Stimulated activated CD4-positive, alpha-beta T cell treated with anti-CD3 and anti-CD28 coated beads, Interleukin-2, amount 100 ng/mL, for 48 hours (primary cell): ENCODE measurements at places on chromosomes 6 and 20.
A peak's percentile ranks its signal among the peaks of the same experiment; 100 is the strongest.

DNA sequence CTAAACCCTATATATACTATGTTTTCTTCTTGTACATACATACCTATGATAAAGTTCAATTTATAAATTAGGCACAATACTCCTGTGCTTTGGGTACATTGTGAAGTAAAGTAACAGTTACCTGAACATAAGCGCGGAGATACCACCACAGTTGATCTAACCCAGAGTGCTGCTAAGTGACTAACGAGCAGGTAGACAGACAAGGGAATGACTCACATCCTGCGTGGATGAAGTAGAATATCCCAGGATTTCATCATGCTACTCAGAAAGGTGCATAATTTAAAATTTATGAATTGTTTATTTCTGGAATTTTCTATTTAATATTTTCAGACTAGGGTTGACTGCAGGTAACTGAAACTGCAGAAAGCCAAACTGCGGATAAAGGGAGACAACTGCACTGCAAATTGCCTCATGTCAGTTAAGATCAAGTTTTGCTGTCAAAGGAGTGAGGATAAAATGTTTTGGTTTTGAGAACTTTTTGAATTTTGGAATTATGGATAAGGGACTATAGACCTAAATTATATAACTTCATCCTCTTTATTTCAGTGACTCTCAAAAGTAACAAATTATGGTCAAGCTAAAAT is 14.4 kb downstream of the MKKS start:
- no peak for DNase-seq

GRCh38 chr6:157323966-157324300 is 614 bp upstream of the TMEM242 start:
- peak; percentile 19 for DNase-seq

- DNase-seq = no peak
Measured at GRCh38 chr6:21524201-21524600, 69.3 kb upstream of the SOX4 start.

DNA sequence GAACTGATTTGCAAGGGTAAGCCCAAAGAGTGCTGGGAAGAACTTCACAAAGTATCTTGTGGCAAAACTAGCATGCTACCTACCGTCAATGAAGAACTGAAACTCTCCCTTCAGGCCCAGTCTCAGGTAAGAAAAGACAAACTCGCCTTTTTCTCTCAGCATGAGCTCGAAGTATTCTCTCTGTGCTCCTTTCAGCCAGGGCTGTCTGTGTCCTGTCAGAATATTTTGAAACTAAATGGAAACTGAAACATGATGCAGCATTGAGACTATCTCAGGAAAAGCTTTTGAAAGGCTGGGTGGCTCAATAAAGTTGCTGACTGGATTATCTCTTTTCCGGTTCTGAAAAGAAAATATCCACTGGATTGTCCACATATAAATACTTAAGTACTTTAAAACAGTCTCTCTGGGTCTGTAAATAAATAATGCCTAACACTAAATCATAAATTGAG is 696 bp downstream of the CALHM5 start:
- DNase-seq = no peak

DNA sequence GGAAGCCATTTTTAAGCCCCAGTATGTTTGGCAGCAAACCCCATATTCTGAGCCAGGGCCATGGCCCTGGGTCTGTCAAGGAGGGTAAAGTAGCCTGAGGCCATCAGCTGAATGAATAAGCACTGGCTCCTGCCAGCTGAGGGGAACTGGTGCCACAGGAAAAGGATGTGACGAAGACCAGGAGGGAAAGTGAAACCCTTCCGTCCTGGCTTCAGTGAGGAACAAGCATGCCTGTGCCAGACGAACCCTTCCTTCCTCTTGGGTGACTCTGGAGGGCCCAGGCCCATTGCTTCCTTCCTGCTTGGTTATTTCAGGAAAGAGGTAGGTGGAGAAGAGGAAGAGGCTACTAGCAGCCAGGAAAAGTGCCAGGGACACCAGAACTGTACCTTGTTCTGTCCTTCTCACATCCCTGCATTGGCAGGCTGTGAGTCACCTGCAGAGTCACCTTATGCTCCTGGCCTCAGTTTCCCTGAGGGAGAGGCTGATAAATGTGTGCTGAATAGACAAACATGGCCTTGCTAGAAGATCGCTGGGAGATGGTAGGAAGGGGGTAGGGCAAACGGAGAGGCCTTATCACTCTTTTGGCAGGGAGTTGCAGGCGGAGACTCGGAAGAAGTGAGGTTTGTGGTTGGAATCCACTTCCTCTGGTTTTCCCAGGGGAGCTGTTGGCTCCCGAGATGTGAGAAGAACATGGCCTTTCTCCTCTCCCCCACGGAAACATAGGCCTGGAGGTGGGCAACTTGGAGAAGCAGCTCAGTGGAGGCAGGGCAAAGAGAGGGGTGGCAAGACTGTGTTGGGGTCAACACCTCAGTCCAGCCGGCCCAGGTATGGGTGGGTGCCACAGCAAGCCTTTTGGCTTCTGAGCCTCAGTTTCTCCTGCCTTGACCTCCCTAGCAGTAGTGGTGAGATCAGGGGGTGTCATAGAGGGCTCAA is 37.4 kb downstream of the COX4I2 start:
- peak; percentile 49 for DNase-seq

DNA sequence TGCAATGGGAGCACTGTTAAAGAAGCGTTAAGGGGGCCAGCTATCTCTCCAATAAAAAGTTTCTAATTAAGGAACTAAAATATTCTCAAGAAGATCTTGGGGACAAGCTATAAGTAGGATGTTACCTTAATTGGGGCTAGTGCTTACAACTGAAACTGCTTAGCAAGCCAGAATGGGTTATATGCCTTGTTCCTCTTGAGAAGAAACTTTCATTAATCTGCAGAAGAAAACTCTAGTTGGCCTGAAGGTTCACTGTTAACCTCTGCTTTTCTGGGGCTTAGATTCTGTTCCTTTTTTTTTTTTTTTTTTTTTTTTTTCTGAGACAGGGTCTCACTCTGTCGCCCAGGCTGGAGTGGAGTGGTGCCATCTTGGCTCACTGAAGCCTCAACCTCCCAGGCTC is 82.2 kb downstream of the BACH2 start:
- no peak for DNase-seq

DNA sequence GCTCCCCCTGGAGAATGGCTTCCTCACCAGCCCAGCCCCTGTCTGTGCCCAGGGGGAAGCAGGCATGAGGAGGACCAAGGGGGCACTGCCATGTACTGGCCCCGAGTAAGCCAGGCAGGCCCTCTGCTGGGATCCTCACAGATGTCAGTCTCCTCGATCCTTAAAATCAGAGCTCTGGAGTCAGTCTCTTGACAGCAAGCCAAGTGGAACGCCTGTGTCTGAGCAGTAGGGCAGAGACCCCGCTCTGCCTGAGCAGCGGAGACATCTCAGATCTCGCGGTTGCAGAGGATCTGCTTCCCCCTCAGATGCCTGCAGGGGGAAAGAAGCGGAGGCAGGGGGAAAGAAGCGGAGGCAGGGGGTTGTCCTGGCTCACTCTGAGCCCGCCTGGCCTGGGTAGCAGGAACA is 92.6 kb downstream of the SNX5 start:
- no peak for DNase-seq

DNA sequence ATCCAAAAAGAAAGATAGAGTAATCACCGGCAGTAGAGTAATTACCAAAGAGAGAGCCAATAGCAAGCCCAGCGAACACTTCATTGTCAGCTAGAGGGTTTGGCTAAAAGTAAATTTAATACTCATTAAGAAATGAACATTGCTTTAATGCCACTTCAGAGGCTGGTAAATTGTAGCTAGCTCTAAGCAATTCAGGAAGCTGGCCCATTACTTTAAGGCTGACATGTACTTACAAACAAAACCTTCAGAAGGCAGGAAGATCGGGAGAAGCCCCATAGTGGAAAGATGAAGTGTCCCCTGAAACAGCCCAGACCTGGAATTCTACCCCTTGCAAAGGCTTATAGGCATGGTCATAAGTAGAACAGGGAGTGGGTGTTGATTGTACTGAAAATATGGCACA is 396.6 kb upstream of the ID4 start:
- no peak for DNase-seq

- DNase-seq = no peak
Measured at GRCh38 chr20:15827628-15828027, 745.6 kb downstream of the KIF16B start.

DNA sequence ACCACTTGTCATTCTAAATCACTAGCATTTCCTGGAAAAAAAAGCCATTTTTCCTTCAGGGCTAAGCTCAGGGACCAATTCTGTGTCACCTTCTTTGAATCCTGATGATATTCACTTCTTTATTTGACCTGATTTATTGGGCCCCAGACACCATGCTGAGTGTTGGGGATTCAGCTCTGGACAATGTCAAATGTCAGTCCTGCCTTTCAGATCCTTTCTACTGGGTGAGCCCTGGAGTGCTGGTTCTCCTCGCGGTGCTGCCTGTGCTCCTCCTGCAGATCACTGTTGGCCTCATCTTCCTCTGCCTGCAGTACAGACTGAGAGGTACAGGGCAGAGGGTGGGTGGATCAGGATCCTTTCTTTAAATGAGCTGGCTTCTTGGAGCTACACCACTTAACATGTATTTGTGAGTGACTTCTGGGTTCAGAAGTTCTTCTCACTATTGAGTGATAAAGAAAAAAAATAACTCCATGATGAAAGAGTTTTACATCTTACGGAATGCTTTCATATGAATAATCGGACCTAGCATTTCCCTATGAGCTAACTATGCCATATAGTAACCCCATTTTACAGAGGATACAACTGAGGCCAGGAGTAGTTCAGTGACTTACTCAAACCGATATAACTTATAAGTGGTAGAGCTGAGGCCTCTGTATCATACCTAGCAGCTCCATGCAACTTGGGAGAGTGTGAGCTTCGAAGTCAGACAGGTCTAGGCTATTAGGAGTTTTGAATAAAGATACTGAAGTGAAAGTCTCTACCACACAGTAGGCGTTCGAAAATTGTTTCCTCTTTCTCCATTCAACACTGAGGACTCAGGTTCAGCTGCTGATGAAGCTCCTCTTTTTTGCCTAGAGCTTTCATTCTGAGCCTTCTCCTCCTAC is 9.3 kb downstream of the MOG start:
- DNase-seq = no peak

GRCh38 chr6:125819535-125820326 is 29.0 kb downstream of the NCOA7 start:
- DNase-seq = no peak

GRCh38 chr6:41730531-41731436 is 4.6 kb downstream of the TFEB start:
- no peak for DNase-seq

GRCh38 chr20:59289994-59290393 is 10.4 kb upstream of the EDN3 start:
- DNase-seq = no peak

DNA sequence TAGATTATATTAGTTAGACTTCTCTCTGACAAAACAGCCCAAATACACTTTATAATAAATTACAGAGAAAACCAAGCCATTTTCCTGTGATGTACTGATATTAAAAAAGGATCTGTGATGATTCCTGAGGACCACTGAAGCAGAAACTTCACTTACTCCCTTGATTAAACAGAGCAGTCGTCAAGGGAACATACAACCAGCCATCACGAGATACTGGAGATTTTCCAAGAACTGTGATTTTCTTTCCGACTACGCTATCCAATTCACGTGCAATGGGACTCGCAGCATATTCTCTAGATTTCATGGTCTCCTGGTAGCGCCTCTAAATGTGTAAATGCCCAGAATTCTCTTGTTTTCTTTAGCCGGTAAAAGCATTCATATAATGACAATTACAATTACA is 377.4 kb downstream of the PHF3 start:
- DNase-seq = no peak

DNA sequence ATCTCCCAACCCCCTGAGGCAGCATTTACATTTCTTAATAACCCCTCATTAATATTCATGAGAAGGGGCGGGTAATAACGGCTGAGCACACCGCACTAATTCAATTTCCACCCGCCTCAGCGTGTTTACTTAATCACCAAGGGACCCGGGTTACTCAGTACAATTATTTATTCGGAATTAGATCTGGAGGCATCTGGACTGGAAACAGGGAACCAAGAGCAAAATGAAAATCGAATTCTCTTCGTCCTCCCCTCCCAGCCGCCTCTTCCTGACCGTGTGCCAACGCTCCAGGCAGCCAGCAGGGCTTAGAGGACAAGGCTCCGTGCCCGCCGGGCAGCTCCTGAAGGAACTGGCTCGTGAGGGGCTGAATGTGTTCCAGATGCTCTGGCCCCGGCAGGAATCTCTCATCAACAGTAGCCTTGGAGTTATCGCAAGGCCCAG is 23.5 kb upstream of the CTNNBL1 start:
- no peak for DNase-seq

DNA sequence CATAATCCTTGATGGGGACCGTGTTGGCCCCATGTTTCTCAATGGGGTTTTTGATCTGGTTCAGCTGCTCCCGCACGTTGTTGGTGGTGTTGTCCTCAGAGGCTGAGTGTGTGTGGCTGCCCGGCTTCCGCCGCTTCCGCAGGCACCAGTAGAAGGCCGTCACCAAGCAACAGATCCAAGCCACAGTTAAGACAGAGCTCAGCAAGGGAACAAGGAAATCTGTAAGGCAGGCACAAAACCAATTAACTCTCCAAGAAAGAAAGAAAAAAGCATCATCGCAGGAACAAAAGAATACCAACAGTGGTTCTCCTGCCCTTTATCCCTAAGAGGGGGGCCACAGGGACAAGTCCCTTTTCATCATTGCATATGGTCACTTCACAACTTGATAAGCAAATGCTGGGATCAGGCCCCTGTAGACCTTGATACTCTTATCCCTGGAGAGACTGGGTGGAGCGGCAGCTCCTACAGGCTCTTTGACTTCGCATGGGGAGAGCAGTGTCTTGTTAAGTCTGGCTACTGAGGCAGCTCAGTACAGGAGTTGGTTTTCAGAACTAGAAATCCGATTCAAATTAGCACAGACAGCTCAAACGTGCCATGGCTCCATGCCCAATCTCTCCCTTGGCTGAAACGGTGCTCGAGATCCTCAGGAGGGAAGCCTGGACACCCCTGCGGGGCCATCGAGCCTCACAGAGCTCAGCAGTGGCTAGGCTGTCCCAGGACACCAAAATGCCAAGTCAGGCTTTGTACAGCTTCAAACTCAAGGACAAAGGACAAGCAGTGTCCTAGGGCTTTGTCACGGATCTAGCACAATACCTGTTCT is 33.9 kb downstream of the JAG1 start:
- no peak for DNase-seq

- DNase-seq = no peak
Measured at GRCh38 chr20:53104884-53105283, 132.7 kb downstream of the TSHZ2 start.

DNA sequence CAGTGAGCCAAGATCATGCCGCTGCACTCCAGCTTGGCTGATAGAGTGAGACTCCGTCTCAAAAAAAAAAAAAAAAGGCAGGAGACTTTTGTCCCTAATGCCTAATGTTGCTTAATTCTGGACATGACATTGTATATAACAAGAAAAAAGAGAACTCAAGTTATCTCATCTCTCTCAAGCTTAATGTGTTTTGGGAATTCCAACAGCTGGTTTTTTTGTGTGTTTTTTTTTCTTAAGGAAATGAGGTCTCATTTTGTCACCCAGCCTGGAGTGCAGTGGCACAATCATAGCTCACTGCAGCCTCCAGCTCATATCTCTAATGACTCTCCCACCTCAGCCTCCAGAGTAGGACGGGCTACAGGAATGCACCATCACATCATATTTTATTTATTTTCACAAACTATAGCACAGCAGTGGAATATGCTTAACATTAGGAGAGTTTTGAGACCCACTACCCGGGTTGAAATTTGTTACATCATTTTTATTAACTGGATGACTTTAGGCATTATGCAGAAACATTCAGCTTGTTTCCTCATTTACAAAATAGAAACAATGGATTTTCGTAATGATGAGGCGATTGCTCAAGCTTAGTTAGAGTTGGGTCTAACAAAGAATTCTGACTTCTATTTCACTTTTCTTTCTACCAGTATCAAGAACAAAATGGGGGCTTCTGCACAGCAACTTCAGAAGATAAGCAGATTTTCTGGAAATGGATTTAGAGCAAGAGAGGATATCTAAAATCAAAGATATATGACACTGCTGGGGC is 104.1 kb upstream of the BTN3A2 start:
- DNase-seq = no peak
